Cardiac muscle cell (in vitro differentiated cells and primary cell): ENCODE measurements at places on chromosomes 6 and 20.
A peak's percentile ranks its signal among the peaks of the same experiment; 100 is the strongest.

GRCh38 chr6:107695061-107695720 lies 128.9 kb downstream of the SCML4 start:
- DNase-seq = no peak

DNA sequence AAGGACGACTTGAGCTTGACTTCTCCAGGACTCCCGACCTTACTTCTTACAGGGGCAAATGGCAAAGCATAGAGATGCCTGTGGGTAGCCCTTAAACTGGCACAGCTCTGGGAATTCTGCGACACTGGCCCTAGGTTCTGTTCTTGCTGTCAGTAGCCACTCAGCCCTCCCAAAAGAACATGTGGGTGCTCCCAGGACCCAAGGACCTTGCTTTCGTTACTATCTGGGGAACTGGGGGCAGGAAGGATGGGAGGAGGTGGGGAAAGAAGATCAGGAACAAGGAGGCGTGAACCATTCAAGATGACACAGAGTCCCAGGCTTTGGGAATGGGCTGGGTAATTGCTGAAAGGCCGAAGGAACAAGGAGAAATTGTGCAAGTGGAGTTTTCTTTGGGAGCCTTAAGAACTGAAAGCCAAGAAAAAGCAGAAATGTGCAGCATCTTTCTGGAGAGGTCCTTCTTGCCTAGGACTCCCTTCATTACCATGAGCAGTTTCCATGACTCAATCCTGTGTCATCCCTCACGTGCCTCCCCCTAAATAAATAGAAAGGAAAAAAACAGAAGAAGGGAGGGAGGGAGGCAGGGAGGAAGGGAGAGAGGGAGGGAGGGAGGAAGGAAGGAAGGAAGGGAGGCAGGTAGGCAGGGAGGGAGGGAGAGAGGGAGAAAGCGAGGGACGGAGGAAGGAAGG lies 284.6 kb upstream of the FOXQ1 start:
- DNase-seq = no peak

- DNase-seq = no peak
Observed at GRCh38 chr6:162260027-162260426, 467.5 kb downstream of the PRKN start.

DNA sequence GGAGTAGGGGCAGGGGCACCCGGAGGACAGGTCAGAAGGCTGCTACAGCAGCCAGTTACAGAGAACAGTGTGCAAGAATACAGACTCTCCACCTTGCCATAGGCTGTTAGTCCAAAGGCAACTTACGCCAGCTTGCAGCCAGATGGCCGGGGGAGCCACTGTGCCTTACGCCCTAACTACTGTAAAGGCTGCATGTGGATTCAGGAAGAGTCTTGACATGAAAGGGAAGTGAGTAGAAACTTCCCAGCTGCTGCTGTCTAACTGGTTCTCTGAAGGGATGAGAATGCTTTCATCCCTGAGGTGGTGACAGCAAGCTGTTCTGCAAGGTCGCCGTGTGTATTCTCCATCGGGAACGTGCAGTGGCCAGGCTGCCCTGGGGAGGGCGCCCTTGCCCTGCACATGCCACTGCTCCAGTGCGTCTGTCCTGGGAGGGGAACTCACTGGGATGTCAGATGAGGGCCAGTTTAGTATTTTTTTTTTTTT lies 46.1 kb downstream of the LYRM4 start:
- peak; percentile 92 for DNase-seq

DNA sequence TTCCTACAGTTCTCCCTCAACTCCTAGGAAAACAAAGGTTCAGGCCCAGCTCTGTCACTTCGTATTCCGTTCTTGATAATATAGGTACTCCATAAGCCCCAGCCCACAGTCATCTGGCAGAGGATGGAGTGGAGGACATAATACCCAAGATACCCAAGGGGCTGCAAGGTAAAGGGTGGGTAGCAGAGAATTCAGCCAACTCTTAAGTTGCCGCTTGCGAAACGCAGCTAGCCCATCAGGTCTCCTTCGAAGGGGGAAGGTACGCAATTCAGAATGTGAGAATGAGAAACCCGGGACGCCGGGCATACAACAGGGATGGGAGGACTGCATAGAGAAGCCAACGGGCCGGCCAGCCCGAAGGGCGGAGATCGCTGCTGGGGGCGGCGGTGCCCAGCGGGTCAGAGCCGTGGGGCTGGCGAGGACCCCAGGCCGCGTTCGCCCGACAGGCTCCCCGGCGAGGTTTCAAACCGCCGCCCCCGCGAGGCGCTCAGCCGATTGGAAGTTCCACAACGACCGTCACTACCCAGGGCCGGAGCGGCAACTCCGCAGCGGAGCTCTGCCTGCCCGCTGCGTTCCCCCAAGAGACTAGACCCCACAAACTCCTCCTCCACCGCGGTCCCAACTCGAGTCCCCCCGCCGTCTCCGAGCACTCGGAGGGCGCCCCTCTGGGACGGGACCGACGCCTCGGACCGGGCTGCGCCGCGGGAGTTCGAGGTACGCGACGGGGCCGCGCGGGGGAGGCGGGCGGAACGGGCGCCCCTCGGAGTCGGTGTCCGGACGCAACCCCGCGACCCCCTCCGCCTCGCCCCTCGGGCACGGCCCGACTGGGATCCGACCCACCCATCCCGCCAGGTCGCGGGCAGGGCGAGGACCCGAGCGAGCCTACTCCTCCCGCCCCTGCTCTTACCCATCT lies 911 bp downstream of the CDK19 start:
- peak; percentile 58 for DNase-seq

DNA sequence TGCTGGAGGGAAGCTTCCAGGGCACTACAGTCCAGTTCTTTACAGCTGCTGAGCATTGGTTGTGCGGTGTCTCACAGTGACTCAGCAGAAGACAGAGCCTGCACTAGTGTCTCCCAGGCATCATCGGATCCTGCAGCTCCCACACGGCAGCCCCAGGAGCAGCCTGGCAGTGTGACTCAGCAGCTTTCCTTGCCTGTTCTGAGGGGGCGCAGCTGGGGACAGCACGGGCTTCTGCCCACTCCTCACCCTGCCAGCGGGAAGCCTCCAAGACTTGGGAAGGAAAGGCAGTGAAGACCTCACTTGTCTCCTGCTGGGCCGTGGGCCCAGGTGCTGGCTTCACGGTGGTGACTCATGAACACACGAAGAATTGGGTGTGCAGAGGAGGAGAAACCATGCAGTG lies 165.4 kb downstream of the SYNDIG1 start:
- peak; percentile 31 for DNase-seq

DNA sequence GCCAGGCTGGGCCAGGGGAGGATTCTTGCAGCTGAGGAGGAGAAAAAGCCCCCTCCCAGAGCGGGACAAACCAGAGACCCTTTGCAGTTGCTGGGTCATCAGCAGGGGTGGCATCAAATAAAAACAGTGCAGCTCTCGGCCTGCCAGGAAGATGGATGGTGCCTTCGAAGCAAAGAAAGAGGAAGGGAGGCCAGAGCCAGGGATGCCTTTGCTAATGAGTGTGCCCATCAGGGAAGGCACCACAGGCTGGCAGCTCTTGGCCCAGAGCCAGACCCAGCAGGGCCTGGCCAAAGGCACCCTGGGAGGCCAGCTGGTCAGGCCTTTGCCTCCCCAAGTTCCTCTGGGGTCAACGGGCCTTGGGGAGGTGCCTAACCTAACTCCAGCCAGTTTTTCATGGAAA lies 26.3 kb upstream of the ZNF318 start:
- DNase-seq = no peak

DNA sequence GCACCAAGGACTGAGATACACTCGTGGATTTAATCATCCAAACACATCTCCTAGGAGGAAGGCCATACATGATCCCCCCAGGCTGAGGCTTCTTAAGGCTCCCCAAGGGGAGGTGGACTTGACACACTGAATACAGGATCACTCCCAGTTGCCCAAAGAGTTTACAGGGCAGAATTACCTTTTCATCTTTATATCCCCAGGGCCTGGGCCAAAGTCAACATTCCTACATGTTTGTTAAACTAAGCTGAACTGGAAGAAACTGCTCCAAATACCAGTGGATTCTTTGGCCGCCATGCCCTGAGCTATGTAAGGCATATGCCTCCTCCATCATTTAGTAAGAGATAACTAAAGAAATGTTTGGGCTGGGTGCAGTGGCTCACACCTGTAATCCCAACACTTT lies 22.2 kb upstream of the SERPINB1 start:
- DNase-seq = no peak

DNA sequence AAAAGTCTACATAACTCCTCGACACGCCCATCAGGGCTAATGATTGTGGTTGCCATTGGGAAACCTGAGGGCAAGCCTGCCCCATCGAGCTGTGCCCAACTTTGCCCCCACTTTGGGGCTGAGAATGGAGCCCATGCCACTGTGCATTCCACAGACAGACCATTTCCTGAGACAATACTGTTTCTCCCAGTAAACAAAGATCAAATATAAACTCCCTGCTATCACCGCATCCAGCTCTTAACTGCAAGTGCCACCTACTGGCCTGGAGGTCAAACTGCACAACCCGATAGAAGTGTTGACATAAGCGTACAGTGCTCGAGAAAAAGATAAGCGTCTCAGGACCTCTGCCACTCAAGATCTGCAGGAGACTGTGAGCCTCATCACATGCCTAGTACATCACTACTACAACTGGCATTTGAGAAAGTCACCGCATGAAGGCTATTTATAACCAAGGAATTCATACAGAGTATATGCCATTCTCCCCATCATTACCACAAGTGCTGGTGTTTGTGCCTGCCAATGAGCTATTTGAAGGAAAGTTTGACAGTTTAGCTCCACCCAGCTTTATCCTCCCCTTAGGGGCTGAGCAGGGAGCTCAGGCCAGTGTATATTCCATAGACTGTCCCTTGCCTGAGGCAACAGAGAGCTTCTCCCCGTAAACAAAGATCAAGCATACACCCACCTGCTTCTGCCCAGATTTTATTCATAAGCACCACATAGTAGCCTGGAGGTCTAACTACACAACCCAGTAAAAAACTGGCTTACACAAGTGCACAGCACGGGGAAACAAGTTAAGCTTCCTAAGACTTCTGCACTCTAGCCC lies 4.5 kb upstream of the DEFB126 start:
- DNase-seq = no peak

- no peak for DNase-seq
Observed at GRCh38 chr6:100662264-100662663, 197.5 kb upstream of the SIM1 start.

- DNase-seq = no peak
Observed at GRCh38 chr20:50745634-50746137, 14.3 kb downstream of the PARD6B start.

DNA sequence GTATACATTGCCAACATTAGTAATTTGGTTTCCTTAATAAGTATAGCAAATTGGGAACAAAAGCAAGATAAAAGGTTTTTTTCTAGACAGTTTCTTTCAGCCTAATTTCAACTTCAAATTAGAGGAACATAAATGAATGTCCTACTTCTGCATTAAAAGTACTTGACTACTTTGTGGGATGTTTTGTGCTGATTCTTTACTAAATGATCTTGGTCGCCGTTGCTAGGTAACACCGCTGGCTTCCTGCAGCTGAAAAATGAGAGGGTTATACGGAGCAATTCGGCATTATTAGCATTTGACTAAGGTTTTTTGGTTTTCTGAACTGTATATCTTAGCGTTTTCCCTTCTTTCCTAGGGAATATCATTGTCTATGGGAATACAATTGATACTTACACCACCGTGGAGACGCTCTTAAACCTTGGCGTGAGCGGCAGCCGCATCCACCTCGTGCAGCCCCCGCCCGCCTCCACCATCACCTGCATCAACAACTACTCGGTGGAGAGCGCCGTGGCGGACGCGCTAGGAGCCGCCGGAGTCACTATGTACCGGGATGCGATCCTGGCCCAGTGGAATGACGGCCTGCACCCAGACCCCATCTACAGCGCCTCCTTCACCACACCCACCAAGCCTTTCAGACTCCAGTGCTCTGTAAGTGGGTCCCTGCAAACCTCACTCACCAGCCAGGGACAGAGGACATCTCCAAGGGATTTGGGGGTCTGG lies 90.9 kb upstream of the INSM1 start:
- no peak for DNase-seq

- DNase-seq = no peak
Observed at GRCh38 chr20:8331740-8332412, 199.8 kb downstream of the PLCB1 start.

- no peak for DNase-seq
Observed at GRCh38 chr20:38735172-38735571, 10.9 kb downstream of the SLC32A1 start.

- DNase-seq = no peak
Observed at GRCh38 chr6:75815756-75816155, 66.7 kb downstream of the MYO6 start.

DNA sequence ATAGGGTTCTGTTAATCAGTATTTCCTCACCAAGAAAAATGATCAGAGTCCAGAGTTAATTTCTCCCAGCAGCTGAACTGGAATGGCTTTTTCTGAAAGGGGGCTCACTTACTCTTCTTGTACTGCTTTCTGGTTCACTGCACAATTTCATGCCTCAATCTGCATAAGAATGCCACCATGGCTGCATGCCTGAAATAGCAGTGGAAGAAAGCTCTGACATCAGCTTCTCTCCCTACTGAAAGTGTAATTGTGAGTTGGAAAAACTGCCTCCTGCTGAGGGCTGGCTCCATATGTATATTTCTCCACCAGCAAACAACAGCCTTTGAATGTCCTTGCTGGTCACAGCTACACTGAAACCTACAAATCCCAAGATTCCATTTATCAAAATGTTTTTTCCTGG lies 1027.2 kb upstream of the GJE1 start:
- peak; percentile 54 for DNase-seq
